ENCODE measurements at places on chromosomes 11 and 22.

DNA sequence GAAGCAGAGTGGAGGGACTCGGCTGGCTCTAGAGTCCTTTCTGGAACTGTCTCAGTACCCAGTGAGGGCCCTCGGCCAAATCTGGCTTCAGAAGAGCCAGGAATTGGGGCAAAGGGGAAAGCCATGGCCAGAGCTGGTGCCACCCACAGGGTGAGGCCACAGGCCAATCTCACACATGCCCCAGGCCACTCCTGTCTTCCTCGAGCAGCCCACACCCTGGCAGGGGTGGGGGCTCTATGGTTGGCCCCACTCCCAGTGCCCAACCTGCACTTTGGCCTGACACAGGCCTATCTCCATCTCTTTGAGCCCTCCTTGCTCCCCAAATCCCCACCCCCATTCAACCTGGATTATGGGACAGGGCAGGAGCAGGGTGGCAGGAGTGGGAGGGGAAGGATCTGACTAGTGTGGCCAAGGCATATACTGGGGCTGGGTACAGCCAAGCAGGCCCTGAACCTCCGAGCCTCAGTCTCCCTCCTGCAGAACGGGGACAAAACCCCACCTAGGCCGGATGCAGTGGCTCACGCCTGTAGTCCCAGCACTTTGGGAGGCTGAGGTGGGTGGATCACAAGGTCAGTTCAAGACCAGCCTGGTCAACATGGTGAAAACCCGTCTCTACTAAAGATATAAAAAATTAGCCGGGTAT is 6.9 kb downstream of the TST start:
- no peak for DNase-seq

DNA sequence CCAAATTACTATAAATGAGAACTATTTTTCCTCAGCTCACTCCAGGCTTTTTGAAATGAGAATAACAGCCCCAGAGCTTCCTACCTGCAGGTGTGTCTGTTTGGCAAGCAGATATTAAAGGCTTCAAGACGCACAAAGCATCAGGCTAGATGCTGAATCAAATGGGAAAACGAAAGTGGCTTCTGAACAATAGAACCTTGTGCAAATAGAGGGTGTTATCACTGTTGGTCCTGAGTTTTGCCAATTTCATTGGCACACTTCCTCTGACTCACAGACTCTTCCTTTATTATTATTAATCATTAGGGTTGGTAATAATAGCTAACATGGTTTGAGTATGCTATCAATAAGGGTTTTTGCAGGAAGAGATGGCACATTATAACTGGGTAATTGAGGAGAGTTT is 13.4 kb downstream of the SYT13 start:
- DNase-seq, result no peak

DNA sequence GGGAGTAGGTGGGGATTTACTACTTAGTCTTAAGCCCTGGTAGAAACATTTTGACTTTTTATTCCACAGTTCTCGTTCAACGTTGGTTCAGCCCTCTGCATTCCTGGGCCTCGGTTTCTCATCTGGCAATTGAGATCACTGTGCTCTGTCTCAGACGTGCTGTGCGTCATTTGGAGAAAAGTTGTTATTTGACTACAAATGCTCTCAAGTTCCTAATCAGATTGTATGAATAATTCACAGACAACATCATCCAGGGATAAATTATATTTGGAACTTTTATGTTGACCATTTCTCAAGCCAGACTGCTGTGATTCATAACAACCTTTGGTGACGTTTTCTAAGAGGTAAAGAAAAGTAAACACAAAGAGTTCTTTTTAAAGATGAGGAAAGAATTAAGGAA is 69.2 kb downstream of the BLID start:
- no peak for DNase-seq

- DNase-seq, result peak; percentile 70
These were observed 282.5 kb downstream of the ETS1 start for GRCh38 chr11:128304666-128305485.

- no peak for DNase-seq
These were observed 72.9 kb upstream of the EED start for GRCh38 chr11:86171627-86172026.

DNA sequence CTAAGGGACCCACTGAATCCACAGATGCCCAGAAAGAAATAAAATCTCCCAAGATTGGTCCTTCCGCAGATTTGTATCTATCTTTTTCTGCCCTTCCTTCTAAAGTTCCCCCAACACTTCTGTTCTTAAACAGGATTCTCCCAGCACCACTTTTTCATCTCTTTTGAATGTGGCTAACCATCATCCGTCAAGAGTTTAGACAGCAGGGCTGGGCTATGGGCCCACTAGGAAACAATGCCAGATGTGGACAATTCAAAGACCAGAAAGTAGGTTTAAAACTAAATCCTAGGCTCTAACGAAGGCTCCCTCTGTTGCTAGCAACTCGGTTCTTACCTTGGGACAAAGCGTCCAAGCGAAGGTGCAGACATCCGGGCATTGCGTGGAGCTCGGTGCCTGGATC is 100.0 kb downstream of the AMBRA1 start:
- DNase-seq, result no peak

DNA sequence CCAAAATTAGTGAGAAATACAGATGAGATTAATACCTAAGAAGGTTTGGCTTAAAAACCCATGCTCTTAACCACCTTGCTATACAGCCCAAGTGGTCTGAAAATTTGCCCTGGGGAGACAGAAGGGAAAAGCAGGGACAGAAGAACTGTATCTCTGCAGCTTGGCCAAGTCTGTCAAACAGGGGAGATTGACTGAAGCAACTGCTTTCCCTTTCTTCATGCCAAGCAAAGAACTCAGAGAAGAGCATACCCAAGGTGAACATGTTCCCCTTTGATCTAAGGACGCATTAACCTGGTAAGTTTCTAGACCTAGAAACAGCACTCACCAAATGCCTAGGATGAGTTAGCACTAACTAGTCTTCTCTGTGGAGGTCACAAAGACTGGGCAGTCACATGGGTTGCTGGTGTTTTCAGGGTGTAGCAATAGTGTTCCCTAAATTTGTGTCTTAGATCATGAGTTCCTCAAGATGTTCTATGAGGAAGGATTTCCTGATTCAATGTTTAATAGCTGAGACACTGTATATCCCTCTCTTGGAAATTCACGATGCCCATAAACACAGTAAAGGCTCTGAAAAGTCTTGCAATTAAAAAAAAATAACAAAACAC is 75.6 kb upstream of the GRAMD1B start:
- DNase-seq, result no peak

DNA sequence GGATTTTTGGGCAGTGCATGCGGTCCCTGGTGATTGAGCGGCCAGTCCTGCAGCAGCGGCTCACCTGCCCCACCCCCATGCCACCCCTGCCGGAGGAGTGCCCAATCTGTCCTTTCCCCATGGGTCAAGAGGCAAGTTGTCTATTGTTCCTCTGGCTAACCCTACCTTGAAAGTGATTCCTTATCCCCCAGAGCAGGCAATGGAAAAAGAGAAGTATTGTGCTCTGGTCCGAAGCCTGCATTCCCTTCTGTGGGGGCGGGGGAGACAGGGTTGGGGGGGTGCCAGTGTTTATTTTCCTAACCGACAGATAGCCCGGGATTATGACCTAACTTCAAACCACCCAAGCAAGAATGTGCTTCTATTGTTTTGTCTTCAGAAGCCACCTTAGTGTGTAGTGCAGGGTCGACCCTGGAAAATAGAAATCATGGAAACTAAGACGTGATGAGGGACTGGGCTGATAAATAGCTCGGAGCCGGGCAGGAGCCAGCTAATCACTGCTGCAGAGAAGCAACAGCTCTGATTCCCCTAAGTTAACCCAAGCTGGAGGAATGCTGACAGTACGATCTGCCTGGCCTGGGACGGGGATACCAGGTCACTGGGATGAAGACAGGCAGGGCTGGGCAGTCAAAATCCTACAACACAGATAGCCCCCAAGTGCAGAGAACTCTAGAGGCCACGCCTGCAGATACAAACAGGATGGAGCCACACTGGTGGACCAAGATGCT is 38.7 kb upstream of the ATXN10 start:
- no peak for DNase-seq

DNA sequence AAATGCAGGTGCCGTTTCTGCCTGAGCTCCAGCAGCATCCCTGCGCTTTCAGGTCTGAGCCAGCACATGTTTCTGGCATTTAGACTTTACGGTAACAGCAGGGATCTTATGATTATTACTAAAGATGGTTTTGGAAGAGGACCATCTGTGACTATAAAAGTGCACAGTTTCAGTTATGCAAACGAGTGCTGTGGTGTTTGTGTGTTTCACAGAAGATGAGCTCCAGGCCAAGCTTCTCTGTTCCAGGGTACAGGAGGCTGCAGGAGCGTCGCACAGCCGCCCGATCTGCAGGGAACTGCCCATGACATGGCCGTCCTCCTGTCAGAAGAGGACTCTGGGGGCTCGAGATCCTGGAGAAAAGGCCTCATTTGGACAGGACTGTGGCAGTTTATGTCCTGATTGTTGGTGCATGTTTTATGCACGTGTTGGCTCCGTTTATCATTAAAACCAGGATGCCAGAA is 297.3 kb downstream of the TBC1D22A start:
- no peak for DNase-seq

GRCh38 chr22:24181088-24181995 is at the start of gene SUSD2:
SUSD2 (plus strand) TSS chr22:24181487; CDS start chr22:24181520, 33 bp downstream.
- DNase-seq, result no peak

DNA sequence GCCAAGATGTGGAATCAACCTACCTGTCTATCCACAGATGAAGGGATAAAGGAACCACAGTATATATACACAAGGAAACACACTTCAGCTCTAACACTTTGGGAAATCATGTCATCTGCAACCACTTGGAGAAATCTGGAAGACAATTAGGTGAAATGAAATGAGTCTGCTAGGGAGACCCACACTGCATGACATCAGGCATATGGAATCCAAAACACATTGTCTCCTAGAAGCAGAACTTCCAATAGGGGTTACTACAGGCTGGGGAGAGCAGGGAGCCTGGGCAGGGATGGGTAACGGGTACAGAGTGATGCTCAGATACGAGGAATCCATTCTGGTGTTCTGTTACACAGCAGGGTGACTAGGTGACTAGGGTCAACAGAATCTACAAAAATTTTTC is 18.3 kb downstream of the RGL4 start:
- no peak for DNase-seq

DNA sequence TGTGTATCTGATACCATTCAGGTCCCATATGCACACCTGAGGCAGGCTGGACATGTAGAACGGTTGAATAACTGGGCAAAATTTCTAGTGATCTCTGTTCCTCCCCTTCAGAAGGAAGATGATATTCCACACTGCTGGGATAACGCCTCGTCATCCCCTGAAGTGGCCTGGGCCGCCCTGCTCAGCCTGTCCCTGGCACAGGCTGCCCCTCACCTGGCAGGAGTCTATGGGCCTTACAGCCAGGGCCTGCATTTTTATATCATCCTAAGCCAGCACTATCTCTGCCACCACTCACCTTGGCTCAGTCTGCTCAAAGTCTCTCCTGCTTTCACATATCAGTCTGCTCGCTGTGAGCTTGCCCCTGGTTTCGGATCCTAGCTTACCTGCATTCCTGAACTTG is 209.2 kb downstream of the CSNK2A3 start:
- DNase-seq, result no peak

DNA sequence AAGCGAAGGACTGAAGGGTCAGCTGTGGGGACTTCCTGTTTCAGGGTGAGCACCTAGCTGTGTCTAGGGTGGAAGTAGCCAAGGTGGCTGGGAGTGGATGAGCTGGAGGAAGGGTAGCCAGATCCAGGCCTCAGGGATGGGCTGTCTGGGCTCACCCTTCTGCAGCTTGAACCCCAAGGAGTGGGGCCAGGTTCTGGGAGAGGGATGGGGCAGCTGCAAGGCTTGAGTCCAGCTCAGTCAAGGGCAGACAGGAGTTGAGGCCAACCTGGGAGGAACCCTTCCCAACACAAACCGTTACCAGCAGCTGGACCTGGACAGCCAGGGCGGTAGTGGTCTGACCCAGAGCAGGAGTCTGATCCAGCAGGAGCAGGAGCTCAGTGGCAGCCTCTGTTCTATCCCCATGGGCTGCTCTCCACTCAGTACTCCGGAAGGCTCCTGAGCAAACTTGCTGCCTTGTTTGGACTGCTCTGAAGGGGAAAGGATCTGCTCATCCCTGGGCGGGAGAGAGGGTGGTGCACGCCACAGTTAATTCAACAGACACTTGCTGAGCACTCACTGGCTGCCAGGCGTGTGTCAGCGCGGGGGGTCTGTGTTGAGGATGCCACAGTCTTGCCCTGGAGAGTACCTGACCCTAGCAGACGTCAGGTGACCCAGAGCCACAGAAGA is 53.8 kb upstream of the THY1 start:
- no peak for DNase-seq

GRCh38 chr11:38402063-38402462 is 1804.0 kb upstream of the RAG2 start:
- no peak for DNase-seq

GRCh38 chr11:121389651-121390050 is 62.5 kb upstream of the SORL1 start:
- no peak for DNase-seq

- DNase-seq, result no peak
These were observed 7.7 kb downstream of the BIK start for GRCh38 chr22:43118024-43118849.

- no peak for DNase-seq
These were observed 31.4 kb downstream of the ZC3H12C start for GRCh38 chr11:110124605-110125004.

- DNase-seq, result no peak
These were observed 131.6 kb downstream of the FBXO7 start for GRCh38 chr22:32606181-32606580.

DNA sequence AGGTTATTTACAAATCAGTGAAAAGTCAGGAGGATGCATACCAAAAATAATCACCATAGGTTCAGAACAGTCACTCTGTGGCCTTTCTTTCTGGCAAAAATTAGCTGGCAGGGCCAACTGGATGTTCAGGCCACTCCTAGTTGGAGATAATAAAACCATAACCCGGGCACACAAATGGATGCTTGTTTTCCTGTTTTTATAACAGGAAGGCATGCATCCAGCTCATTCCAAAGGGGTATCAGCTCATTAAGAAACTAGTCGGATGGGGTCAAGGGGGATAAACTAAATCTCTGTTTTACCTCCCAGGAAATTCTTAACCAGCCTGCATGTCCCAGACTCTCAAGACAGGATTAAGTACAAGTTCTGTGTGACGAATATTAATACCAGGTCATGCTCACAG is 81.0 kb downstream of the FBXO7 start:
- no peak for DNase-seq

GRCh38 chr11:59857439-59858434 is 8.6 kb downstream of the TCN1 start:
- no peak for DNase-seq

GRCh38 chr11:61139387-61139786 is 21.8 kb downstream of the VPS37C start:
- DNase-seq, result no peak

- no peak for DNase-seq
These were observed 770 bp upstream of the TSG101 start for GRCh38 chr11:18527512-18527911.

- DNase-seq, result peak; percentile 36
These were observed at the start of gene FAM83F for GRCh38 chr22:39994566-39995392. FAM83F (plus strand) TSS chr22:39994954; CDS start chr22:39995043, 89 bp downstream.

- no peak for DNase-seq
These were observed 389.6 kb upstream of the SYN3 start for GRCh38 chr22:33447733-33448132.

DNA sequence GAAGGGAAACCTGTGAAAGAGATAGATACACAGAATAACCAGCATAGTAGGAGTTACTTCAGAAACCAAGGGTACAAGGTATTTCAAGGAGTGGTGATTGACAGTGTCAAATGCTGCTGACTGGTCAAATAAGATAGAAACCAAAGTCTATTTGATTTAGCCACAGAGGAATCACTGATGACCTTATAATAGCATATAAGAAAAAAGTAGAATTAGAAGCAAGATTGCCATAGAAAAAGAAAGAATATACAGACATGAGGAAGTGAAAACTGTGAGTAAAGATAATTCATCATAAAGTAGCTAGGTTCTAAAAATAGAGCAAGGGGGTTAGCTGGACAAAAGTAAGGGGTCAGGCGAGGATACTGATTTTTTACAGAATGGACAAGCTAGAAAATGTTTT is 14.2 kb downstream of the ZBTB44 start:
- no peak for DNase-seq
